ENCODE measurements at places on chromosomes 7 and 10. TPM values are rescaled to one million over a fixed set of nuclear protein-coding genes. Genes with fewer than 3 reads are reported as not detected.

ZC3HAV1L gene
- total RNA-seq = 55.2 TPM

NRCAM gene
- 14.6 TPM for total RNA-seq

DGKI gene
- total RNA-seq = 5.2 TPM

TMEM196 gene
- not detected for total RNA-seq

CLDN12 gene
- 39.6 TPM for total RNA-seq

CFTR gene
- total RNA-seq = under 0.01 TPM

WDR86 gene
- total RNA-seq = 13.7 TPM

KIAA1549 gene
- 14.3 TPM for total RNA-seq

EEPD1 gene
- 0.76 TPM for total RNA-seq

TAC1 gene
- total RNA-seq = not detected

NODAL gene
- total RNA-seq = not detected

INA gene
- 6.2 TPM for total RNA-seq

SH2D4B gene
- total RNA-seq = 0.22 TPM

FRMPD2 gene
- total RNA-seq = not detected

ADRB1 gene
- not detected for total RNA-seq

GRM3 gene
- total RNA-seq = not detected

TEX47 gene
- total RNA-seq = not detected

NRF1 gene
- total RNA-seq = 13.7 TPM

NPY4R gene
- 0.11 TPM for total RNA-seq

DNAH11 gene
- total RNA-seq = 2.2 TPM

TFPI2 gene
- 0.79 TPM for total RNA-seq

VDAC2 gene
- total RNA-seq = 162 TPM

DDIT4 gene
- 704 TPM for total RNA-seq

ICA1 gene
- 9.2 TPM for total RNA-seq

OR6B1 gene
- total RNA-seq = not detected

WEE2 gene
- not detected for total RNA-seq

GRID1 gene
- total RNA-seq = under 0.01 TPM

TLL2 gene
- not detected for total RNA-seq

SAP25 gene
- 0.79 TPM for total RNA-seq

NPSR1 gene
- not detected for total RNA-seq

TAS2R41 gene
- total RNA-seq = not detected

CYP3A4 gene
- not detected for total RNA-seq

ELOVL3 gene
- not detected for total RNA-seq

LRRD1 gene
- 0.11 TPM for total RNA-seq

PILRA gene
- total RNA-seq = under 0.01 TPM

CRYGN gene
- not detected for total RNA-seq

GDF2 gene
- total RNA-seq = not detected

ATG9B gene
- 20.0 TPM for total RNA-seq

OR2A42 gene
- not detected for total RNA-seq

AGR2 gene
- total RNA-seq = 870 TPM

FOXI2 gene
- total RNA-seq = not detected

PDGFA gene
- total RNA-seq = 33.8 TPM

MYOZ1 gene
- total RNA-seq = 0.79 TPM

MINDY4 gene
- total RNA-seq = 4.0 TPM

TWIST1 gene
- total RNA-seq = 6.3 TPM
